Osteocyte (in vitro differentiated cells): ENCODE measurements at places on chromosomes 7 and 10. TPM values are rescaled to one million over a fixed set of nuclear protein-coding genes. Genes with fewer than 3 reads are reported as not detected.

ST8SIA6 gene
- not detected in 2 replicates for total RNA-seq

DNA sequence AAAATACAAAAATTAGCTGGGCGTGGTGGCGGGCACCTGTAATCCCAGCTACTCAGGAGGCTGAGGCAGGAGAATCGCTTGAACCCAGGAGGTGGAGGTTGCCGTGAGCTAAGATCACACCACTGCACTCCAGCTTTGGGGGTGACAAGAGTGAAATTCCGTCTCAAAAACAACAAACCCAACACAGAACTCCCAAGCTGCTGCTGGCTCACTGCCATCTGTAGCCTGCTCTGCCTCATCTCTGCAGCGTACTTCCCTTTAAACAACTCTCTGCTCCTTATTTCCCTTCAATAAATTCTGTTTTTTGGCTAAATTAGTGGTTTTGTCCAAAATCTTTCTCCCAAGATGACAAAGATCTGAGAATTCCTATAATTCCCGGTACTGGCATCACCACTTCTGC lies 189.2 kb upstream of the GALNT17 start:
- peak; percentile 7 for DNase-seq
- no peak overlapping the region for H3K27ac ChIP-seq
- H3K36me3 ChIP-seq = no peaks in the 10 kb centered on the region
- H3K4me1 ChIP-seq = no peaks in the 10 kb centered on the region

GSTO1 gene
- total RNA-seq = 71.8 and 77.4 TPM in 2 replicates

OR13A1 gene
- not detected in 2 replicates for total RNA-seq

GRCh38 chr10:95742962-95743535 lies 12.9 kb upstream of the ENTPD1 start:
- peaks cover 15% of the 10 kb centered on the region for H3K4me1 ChIP-seq
- H3K4me3 ChIP-seq = no peak overlapping the region
- H3K27ac ChIP-seq = peak overlapping the region; percentile 3
- no peaks in the 10 kb centered on the region for H3K36me3 ChIP-seq
- no peaks in the 10 kb centered on the region for H3K27me3 ChIP-seq

CALML5 gene
- not detected in 2 replicates for total RNA-seq

DNA sequence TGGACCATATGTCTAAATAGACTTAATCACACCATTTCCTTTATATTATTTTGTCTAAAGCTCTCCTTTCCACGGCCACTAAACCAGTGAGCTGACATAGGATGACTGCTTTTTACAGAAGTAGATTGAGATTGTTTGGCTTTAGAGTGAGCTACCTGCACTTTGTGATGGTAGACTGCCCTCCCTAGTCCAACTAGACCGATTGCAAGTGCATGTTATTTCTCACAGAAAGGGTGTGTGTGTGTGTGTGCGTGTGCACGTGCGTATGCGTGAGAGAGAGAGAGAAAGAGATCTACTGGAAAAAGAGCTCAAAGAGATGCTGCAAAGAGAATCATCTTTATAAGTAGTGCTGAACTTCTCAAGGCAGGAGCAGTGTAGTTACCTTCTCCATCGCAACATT lies 60.7 kb downstream of the VCL start:
- H3K27me3 ChIP-seq = no peaks in the 10 kb centered on the region
- peaks cover 9% of the 10 kb centered on the region for H3K36me3 ChIP-seq
- H3K4me1 ChIP-seq = peaks cover 49% of the 10 kb centered on the region
- no peak overlapping the region for H3K4me3 ChIP-seq
- H3K27ac ChIP-seq = peak overlapping the region; percentile 31

DNA sequence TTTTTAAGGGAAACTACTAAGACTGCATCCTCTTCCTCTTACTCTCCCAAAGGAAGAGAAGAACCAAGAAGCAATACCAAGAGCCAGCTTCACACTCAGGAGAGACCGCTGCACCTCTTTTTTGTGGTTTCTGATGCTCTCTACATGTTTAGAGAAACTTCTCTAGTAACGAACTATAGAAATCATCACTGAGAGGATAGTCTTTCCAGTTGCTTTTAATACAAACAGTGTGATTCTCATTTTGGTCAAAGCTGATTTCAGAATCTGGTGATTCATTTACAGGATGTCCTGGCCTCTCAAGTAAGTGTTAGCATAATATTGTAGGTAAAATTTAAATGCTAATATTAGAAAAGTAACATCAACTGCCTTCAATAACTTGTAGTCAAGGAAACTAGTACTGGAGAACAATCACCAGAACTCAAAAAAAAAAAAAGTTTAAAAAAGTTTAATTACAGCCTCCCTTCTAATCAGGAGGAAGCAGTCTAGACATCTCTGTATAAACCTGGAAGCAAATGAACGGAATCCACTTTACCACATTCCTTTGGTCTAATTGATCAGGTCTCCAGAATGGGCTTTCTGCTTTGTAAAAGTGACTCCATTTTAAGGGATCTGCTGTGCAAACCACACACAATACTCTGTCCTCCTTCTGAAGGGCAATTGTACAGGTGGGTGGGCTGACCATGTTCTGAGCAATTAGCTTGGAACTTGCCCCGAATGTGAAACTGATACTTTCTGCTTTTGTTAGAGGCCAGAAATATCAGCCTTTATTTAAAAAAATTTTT lies 3.0 kb downstream of the LAMB1 start:
- H3K27ac ChIP-seq = peak overlapping the region; percentile 90
- H3K27me3 ChIP-seq = no peaks in the 10 kb centered on the region
- H3K36me3 ChIP-seq = peaks cover 45% of the 10 kb centered on the region
- no peak for DNase-seq
- peaks cover 83% of the 10 kb centered on the region for H3K4me1 ChIP-seq

DNA sequence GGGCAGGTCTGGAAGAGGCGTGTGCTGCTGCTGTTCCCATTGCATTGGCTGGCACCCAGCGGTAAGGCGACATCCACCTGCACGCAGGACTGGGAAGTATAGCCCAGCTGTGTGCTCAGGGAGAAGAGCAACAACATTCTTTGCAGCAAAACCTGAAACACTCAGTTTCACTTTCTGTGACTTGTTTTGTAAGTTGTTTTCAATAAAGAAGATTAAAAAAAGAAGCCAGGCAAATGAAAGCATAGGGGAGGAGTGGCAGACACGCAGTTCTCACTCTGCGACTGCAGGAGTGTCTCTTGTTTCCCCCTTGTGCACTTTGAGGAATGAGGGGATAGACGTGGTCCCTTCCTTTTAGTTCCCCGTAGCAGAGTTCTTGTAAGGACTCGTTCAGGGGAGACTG lies 5.8 kb downstream of the FBH1 start:
- DNase-seq = no peak
- no peaks in the 10 kb centered on the region for H3K27me3 ChIP-seq
- H3K4me3 ChIP-seq = no peak overlapping the region
- H3K4me1 ChIP-seq = peaks cover 24% of the 10 kb centered on the region
- peaks cover 37% of the 10 kb centered on the region for H3K36me3 ChIP-seq

DNA sequence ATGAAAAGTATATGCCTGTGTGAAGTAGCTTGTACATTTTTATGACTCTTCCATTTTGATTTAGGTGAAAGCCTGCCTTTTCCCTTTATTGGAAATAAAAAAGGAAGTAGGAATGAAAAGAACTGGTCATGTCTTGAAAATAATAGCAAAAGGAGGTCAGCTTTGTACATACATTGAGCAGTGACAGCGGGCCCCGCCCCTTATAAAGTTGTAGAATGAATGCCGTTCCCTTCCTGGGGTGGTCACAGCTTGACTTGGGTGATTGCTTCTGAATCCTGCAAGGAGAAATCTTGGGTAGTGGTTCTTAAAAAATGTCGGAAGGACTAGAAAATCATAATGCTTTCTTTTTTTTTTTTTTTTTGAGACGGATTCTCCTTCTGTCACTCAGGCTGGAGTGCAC lies 31.7 kb downstream of the CAMK1D start:
- H3K4me3 ChIP-seq = no peak overlapping the region
- no peak overlapping the region for H3K27ac ChIP-seq
- no peaks in the 10 kb centered on the region for H3K4me1 ChIP-seq
- H3K36me3 ChIP-seq = no peaks in the 10 kb centered on the region
- DNase-seq = no peak

GRCh38 chr10:75396631-75397495 lies 4.7 kb downstream of the ZNF503 start:
- H3K4me1 ChIP-seq = peaks cover 21% of the 10 kb centered on the region
- H3K27me3 ChIP-seq = peaks cover 41% of the 10 kb centered on the region
- peaks cover 29% of the 10 kb centered on the region for H3K36me3 ChIP-seq
- H3K27ac ChIP-seq = no peak overlapping the region

SAMD9 gene
- total RNA-seq = 15.0 and 15.6 TPM in 2 replicates

DNA sequence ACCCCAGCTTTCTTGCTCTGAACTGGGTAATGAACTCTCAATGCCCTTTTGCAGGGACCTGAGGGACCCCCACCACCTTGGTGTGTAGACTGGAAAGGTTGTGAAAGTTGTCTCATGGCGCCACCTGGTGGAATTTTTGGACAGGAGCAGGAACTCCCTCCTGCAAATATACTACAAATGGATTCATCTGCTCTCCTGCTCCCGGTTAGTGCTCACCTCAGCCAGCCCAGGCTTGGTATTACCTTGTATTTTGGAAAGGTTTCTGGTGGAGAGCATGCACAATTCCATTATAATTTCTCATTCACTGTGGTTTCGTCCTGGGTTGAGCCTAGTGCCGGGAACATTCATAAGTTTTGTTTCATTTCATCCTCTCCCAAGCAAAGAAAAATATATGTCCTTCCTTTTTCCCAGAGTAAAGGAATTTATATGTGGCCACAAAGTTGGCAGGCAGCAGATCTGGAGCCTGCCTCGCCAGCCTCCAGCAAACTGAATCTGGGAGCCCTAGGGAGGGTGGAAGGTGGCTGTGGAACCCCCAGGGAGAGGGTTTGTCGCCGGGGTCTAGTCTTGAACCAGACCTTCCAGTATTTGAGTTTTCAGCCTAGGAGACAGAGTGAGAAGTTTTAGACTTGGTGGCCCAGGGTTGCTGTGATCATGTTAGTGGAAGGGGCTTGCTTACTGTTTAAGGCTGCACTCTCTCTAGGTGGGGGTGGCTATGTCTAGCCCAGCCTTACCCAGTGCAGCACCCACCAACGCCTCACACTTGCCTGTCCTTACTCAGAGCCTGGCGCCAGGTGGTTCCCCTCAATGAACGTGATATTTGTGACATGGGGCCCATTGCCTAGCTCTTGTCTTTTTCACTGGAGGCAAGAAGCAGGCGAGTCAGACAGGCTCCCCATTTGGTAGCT lies 9.5 kb downstream of the FAM241B start:
- H3K27me3 ChIP-seq = peaks cover 3% of the 10 kb centered on the region
- H3K4me3 ChIP-seq = no peak overlapping the region
- peaks cover 30% of the 10 kb centered on the region for H3K4me1 ChIP-seq
- H3K36me3 ChIP-seq = no peaks in the 10 kb centered on the region
- peak overlapping the region; percentile 79 for H3K27ac ChIP-seq

PRR15 gene
- total RNA-seq = 0.73 and 1.6 TPM in 2 replicates

GRCh38 chr10:62080905-62081304 lies 179.4 kb downstream of the ARID5B start:
- no peaks in the 10 kb centered on the region for H3K27me3 ChIP-seq
- H3K4me1 ChIP-seq = peaks cover 91% of the 10 kb centered on the region
- H3K36me3 ChIP-seq = peaks cover 27% of the 10 kb centered on the region
- H3K4me3 ChIP-seq = no peak overlapping the region
- peak overlapping the region; percentile 96 for H3K27ac ChIP-seq

DNA sequence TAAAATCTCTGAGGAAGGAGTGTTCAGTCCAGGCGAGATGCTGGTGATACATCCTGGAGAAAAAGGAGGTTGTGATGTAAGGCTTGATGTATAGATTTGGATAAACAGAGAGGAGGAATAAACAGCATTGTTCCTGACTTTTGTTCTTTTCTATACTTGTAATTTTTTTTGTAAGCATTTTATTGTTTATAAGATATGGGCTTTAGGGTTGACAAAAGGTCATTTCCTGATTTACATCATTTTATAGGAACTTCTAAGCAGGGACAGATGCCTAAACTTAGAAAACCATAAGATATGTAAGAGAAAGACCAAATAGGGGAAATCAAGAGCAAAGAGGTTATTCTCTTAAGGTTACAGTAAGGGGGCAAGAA lies 16.7 kb upstream of the SLC26A4 start:
- peaks cover 26% of the 10 kb centered on the region for H3K27me3 ChIP-seq
- H3K36me3 ChIP-seq = no peaks in the 10 kb centered on the region
- H3K27ac ChIP-seq = no peak overlapping the region
- H3K4me1 ChIP-seq = no peaks in the 10 kb centered on the region

TLX1 gene
- not detected in 2 replicates for total RNA-seq

DNA sequence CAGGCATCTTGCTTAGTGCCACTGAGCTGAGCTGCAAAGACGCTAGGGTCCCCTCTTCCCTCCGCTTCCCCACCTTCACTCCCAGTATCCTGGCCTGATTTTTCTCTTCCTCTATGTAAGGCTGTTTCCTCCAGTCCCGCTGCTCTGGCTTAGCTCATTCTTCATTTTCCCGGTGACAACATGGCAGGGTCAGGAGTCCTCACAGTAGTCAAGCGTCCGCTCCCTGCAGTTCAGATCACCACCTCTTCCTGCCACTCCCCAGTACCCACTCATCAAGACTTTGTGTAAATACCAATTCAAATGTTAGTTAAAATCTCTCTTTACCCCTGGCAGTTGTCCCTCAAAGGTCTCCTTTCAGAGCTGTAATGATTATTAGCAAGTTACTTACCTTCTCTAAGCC lies 650.4 kb upstream of the CELF2 start:
- no peak for DNase-seq
- no peaks in the 10 kb centered on the region for H3K4me1 ChIP-seq
- H3K27me3 ChIP-seq = peaks cover 12% of the 10 kb centered on the region
- H3K4me3 ChIP-seq = no peak overlapping the region
- H3K36me3 ChIP-seq = no peaks in the 10 kb centered on the region

- peaks cover 12% of the 10 kb centered on the region for H3K4me1 ChIP-seq
- peak overlapping the region; percentile 85 for H3K4me3 ChIP-seq
- no peak for DNase-seq
- no peaks in the 10 kb centered on the region for H3K27me3 ChIP-seq
- H3K36me3 ChIP-seq = no peaks in the 10 kb centered on the region
These were observed 2.9 kb upstream of the TRIM8 start for GRCh38 chr10:102641402-102641801.

DNA sequence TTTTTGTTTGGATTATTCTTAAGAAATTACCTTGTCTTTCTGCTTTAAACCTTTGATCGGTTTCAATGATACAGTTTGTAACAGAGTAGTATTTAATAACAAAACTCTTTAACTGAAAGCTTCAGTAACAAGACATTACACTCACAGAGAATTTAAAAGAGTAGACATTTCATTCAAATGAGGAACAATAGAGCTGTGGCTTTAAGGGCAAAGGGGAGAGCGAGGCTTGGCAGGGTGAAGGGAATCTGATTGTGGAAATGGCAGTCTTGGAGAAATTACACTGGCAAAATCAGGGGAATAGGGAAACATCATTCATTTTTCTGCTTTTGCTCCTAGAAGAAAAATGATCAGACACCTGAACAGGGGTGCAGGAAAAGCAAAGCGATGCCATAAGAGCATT lies 5.1 kb upstream of the HIPK2 start:
- peaks cover 7% of the 10 kb centered on the region for H3K4me1 ChIP-seq
- no peak for DNase-seq
- H3K36me3 ChIP-seq = no peaks in the 10 kb centered on the region
- H3K27me3 ChIP-seq = no peaks in the 10 kb centered on the region
- H3K27ac ChIP-seq = no peak overlapping the region
- H3K4me3 ChIP-seq = no peak overlapping the region

DNA sequence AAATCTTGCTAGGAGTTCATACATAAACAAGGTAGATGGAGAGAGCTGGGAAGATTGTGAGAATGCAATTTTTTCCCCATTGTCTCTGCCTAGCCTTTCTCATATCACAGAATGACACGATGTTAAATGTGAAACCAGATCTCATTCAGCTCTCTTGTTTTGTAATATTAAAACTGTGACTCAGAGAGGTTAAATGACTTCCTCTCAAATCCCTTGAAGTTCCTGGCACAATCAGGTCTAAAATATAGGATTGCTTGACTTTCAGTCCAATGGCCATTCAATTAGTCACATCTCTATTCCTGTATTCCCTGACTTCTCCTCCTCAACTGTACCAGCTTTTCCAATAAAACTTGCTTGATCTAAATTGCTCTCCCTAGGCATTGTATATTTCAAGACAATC lies 3.1 kb downstream of the ANKRD22 start:
- H3K4me1 ChIP-seq = peaks cover 8% of the 10 kb centered on the region
- no peaks in the 10 kb centered on the region for H3K36me3 ChIP-seq
- DNase-seq = no peak
- peaks cover 15% of the 10 kb centered on the region for H3K27me3 ChIP-seq
- H3K4me3 ChIP-seq = no peak overlapping the region
- H3K27ac ChIP-seq = no peak overlapping the region

CLDN4 gene
- 0.50 and 0.62 TPM in 2 replicates for total RNA-seq
